Osteocyte (in vitro differentiated cells): ENCODE measurements at places on chromosomes 12 and 14. TPM values are rescaled to one million over a fixed set of nuclear protein-coding genes. Genes with fewer than 3 reads are reported as not detected.

Gene NYNRIN
- 39.6 and 40.2 TPM in 2 replicates for total RNA-seq

Gene PLBD1
- 0.13 and 0.89 TPM in 2 replicates for total RNA-seq

GRCh38 chr12:14264778-14265177, 100.7 kb upstream of the ATF7IP start:
- peaks cover 5% of the 10 kb centered on the region for H3K36me3 ChIP-seq
- no peaks in the 10 kb centered on the region for H3K27me3 ChIP-seq
- H3K4me3 ChIP-seq: no peak overlapping the region
- no peak for DNase-seq
- peaks cover 21% of the 10 kb centered on the region for H3K4me1 ChIP-seq
- no peak overlapping the region for H3K27ac ChIP-seq

DNA sequence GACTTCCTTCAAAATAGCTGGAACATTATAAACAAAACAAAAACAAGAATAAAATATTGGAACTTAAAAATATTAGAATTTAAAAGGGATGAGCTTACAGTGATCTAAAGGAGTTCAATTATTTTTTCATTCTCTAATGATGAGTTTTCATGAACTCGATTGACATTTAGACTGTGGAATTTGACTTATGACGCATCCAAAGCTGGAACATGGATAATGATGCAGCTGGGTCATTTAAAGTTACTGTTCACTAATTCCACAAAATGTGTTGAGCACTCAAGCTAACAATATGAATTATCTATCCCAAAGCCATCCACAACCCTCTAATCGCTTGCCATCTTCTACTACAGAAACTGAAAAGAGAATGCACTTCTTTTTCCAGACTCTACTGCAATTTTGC, 42.5 kb downstream of the LIN7A start:
- no peak for DNase-seq
- no peak overlapping the region for H3K27ac ChIP-seq
- no peak overlapping the region for H3K4me3 ChIP-seq
- peaks cover 30% of the 10 kb centered on the region for H3K4me1 ChIP-seq
- H3K36me3 ChIP-seq: peaks cover 5% of the 10 kb centered on the region

GRCh38 chr12:8913702-8914032, 642 bp upstream of the PHC1 start:
- H3K4me1 ChIP-seq: peaks cover 17% of the 10 kb centered on the region
- DNase-seq: no peak
- H3K27ac ChIP-seq: peak overlapping the region; percentile 96
- peaks cover 3% of the 10 kb centered on the region for H3K36me3 ChIP-seq

- peaks cover 12% of the 10 kb centered on the region for H3K27me3 ChIP-seq
- no peaks in the 10 kb centered on the region for H3K4me1 ChIP-seq
- H3K4me3 ChIP-seq: no peak overlapping the region
These were observed 15.2 kb upstream of the ACTR6 start for GRCh38 chr12:100185361-100185894.

DNA sequence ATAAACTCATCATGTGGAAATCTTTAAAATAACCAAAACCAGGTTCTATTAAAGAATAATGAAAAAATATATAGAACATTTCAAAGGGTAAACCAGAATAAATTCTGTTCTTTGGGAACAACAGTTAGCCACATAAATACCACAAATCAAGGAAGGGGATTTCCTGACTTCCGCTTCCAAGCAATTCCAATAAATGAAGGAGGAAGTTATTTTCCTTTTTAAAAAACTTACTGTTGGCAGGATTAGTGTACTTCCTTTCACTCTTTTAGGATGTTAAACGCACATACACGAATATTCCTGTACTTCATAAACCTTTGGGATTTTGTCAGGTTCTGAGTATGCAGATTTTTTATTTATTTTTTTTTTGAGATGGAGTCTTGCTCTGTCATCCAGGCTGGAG, 13.7 kb upstream of the LIMA1 start:
- no peaks in the 10 kb centered on the region for H3K4me1 ChIP-seq
- H3K36me3 ChIP-seq: peaks cover 4% of the 10 kb centered on the region
- H3K27me3 ChIP-seq: no peaks in the 10 kb centered on the region
- no peak for DNase-seq

- no peak for DNase-seq
- no peak overlapping the region for H3K27ac ChIP-seq
- H3K4me3 ChIP-seq: no peak overlapping the region
- peaks cover 5% of the 10 kb centered on the region for H3K36me3 ChIP-seq
These were observed 9.4 kb downstream of the COX16 start for GRCh38 chr14:70350078-70350477.

DNA sequence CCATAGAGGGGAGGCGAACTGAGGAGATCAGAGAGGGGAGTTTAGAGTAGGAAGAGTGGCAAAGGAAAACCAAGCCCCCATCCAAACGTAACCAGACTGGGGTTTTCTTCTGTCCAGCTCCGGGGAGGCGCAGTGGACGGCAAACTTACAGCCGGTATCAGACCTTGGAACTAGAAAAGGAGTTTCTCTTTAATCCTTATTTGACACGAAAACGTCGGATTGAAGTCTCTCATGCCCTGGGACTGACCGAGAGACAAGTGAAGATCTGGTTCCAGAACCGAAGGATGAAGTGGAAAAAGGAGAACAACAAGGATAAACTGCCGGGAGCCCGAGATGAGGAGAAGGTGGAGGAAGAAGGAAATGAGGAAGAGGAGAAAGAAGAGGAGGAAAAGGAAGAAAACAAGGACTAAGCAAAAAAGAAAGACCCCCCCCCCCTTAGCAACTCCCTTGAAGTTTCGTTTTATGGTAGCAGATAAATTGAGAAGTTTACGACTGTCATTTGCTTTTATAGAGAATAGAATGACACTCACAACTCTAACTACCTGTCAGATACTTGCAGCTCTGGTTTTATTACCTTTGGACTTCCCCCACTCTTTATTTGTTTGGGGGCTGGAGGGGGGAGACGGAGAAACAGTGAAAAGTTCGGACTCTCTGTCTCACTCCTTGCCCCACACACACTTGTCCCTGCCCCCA, 2.3 kb downstream of the HOXC8 start:
- no peak overlapping the region for H3K27ac ChIP-seq
- H3K36me3 ChIP-seq: no peaks in the 10 kb centered on the region
- H3K4me1 ChIP-seq: peaks cover 11% of the 10 kb centered on the region
- DNase-seq: no peak
